ENCODE measurements at places on chromosomes 16 and 17. TPM values are rescaled to one million over a fixed set of nuclear protein-coding genes. Genes with fewer than 3 reads are reported as not detected.

- no peak for DNase-seq
Observed at GRCh38 chr16:68247400-68247799, 2.2 kb downstream of the PLA2G15 start.

DNA sequence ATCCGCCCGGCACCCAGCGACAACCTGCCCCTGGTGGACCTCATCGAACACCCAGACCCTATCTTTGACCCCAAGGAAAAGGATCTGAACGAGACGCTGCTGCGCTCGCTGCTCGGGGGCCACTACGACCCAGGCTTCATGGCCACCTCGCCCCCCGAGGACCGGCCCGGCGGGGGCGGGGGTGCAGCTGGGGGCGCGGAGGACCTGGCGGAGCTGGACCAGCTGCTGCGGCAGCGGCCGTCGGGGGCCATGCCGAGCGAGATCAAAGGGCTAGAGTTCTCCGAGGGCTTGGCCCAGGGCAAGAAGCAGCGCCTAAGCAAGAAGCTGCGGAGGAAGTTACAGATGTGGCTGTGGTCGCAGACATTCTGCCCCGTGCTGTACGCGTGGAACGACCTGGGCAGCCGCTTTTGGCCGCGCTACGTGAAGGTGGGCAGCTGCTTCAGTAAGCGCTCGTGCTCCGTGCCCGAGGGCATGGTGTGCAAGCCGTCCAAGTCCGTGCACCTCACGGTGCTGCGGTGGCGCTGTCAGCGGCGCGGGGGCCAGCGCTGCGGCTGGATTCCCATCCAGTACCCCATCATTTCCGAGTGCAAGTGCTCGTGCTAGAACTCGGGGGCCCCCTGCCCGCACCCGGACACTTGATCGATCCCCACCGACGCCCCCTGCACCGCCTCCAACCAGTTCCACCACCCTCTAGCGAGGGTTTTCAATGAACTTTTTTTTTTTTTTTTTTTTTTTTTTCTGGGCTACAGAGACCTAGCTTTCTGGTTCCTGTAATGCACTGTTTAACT is 1.0 kb downstream of the NOG start:
- peak; percentile 14 for DNase-seq

- no peak for DNase-seq
Observed at GRCh38 chr17:66461343-66461995, 159.1 kb downstream of the PRKCA start.

The TEKT1 gene
- polyA plus RNA-seq: not detected

All from CD4-positive, CD25-positive, alpha-beta regulatory T cell (primary cell).